ENCODE measurements at places on chromosomes 3 and 15.

- peak; percentile 11 for DNase-seq
Measured at GRCh38 chr3:169581633-169582032, 81.9 kb downstream of the MECOM start.

DNA sequence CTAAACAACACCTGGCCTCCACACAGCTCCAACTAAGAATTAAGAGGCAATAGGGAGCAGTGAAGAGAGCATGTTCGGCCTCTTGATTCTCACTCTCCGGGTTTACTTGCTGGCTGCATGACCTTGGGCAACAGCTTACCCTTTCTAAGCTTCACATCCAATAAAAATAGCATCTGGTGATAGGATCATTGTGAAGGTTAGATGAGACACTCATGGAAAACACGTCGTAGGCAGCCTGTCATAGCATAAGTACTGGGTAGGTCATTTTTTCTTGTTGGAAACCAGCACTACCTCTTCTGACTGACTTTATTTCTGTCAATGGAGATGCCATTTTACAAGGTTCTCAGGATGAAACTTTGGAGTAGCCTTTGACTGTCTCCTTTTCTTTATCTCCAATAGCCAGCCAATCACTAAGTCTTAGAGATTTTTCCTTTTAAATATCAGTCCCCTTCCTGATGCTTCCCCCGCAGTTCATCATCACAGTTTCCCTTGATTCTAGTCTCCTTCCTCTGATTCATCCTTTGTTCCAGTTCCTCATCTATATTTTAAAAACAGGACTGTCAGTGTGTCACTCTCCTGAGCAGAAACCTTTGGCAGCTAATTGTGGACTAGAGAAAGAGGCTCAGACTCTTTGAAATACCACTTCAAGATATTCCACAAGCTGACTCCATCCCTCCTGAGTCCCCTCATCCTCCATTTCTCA lies 271.5 kb downstream of the SLC9A9 start:
- no peak for DNase-seq

DNA sequence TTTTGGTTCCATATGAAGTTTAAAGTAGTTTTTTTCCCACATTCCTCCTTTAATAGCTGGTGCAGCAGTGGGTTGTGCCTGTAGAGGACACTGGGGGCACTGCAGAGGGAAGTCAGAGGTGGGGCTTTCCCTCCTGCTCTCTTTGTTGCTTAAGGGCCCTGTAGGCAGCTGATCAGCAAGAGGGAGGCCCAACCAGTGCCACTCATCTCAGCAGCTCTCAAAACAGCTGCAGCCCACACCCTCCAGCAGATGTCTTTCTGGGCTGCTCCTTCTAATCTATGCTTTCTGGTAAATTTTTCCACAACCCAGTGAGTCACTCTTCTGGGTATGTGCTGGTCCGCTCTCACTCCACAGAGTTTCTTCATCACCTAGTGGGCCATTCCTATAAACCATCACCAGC lies 263.8 kb downstream of the FEZF2 start:
- no peak for DNase-seq

DNA sequence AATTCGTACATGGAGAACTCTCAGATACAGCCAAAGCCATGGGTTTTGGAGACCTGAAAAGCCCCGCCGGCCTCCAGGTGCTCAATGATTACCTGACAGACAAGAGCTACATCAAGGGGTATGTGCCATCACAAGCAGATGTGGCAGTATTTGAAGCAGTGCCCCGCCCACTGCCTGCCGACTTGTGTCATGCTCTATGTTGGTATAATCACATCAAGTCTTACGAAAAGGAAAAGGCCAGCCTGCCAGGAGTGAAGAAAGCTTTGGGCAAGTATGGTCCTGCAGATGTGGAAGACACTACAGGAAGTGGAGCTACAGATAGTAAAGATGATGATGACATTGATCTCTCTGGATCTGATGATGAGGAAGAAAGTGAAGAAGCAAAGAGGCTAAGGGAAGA lies 23.5 kb downstream of the MYO5A start:
- DNase-seq = no peak

DNA sequence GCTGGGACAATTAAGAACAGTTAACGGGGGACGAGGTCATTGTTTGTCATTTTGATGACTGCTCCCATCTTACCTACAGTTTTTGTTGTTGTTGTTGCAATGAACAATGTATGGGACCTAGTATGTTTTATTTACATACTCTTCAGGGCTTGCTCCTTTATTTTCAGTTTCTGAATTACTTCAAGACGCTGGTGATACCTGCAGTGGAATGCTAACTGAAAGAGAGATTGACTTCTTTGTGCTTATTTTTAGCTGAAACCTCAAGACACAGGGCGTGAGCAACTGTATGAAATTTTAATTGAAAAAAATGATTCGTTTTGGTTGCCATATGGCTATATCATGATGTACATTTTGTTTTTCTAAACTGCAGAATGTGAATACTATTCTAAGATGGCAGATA lies 297.9 kb downstream of the EDEM1 start:
- peak; percentile 2 for DNase-seq

DNA sequence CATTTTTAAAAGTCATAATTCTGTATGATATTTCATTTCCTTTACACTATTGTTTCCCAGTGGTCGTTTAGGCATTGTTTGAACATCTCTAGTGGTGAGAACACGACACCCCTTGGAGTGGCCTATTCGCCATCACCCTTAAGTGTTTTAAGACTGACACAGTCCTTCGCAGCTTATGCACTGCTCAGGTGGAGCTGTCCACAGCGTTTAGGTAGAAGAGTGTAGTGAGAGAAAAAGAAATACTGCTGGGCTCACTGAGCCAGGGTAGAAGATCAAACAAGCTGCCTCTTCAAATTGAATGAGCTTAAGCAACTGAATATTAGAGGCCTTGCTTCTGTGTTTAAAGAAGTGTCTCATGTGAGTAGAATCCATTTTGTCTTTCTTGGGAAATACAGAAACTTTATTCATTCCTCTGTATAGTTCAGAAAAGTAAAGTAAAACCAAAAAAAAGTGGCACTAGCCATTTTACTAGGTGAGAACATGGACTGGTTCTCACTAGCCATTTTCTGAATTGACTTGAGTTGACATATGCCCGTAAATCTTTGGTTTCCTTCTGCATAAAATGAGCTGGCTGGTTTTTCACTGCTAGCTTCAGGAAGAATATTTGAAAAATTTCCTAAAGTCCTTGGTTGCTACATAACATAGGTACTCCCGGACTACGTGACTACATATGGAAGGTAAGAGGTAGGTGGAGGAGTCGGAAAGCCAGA lies 155.9 kb downstream of the P3H2 start:
- no peak for DNase-seq

DNA sequence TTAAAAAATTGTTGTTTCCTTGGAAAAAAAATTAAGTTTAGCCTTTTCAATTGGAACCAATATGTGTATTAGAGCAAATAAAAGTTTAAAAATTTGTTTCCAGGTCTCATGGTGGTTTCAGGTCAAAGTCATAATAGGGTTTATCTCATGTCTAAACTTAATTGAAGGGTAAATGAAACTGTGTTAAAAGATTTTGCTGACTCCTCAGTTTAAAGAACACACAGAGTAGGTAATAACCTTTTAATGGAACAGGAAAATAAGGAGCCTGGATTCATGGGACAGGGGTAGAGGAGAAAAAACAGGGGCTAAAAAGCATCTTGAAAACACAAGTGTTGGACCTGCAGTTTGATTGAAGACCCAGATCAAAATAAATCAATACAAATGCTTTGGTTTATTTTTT lies 190.6 kb downstream of the MFSD1 start:
- no peak for DNase-seq

DNA sequence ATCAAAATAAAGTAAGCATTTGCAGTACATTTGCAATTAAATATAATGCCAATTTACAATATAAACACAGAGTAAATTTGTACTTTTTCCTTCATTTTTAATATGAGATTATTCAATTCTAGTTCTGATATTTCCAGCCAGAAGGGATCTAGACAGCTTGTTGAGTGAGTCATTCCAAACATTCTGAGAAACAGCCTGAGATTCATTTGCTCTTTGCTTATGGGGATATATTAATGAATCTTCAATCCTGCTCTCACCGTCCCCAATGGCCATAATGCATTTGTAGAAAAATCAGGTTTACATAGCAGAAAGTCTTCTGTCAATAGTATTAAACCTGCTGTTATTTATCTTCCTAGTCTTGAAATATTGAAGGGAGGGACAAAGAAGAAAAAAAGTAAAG lies 554.2 kb downstream of the TUSC7 start:
- DNase-seq = no peak

DNA sequence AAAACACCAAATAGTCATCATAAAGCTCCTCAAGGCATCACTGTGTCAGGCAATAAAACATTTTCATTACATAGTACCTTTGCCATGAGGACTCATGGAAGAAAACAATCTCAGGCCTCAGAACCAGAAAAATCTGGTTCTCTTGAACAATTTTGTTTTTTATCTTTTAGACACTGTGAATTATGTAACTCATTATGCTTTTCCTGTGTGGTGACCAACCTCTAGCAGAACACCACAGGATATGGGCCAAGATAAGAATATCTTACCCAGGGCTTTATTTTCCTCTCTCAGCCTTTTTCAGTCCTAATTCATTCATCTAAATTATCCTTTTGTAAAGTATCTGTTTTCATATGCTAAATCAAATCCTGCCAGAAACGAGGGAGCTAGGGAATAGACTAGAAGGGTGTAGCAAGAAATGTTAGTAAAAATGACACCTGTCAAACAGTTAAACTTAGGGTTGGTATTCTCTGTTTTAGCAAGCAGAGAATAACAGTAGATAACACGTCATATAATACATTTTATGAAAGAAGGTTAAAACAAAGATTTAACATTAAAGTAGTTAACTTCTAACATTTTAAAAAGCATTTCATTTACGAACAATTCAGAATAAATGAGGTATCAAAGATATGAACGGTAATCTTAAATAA lies 111.1 kb downstream of the FBXL22 start:
- no peak for DNase-seq

- DNase-seq = no peak
Measured at GRCh38 chr15:94107652-94108051, 123.7 kb upstream of the MCTP2 start.

GRCh38 chr15:70504299-70504951 lies 258.9 kb downstream of the UACA start:
- DNase-seq = no peak

GRCh38 chr3:169815590-169816150 lies 3.0 kb upstream of the LRRC34 start:
- no peak for DNase-seq

GRCh38 chr3:61674596-61674995 lies 113.2 kb downstream of the PTPRG start:
- DNase-seq = no peak

DNA sequence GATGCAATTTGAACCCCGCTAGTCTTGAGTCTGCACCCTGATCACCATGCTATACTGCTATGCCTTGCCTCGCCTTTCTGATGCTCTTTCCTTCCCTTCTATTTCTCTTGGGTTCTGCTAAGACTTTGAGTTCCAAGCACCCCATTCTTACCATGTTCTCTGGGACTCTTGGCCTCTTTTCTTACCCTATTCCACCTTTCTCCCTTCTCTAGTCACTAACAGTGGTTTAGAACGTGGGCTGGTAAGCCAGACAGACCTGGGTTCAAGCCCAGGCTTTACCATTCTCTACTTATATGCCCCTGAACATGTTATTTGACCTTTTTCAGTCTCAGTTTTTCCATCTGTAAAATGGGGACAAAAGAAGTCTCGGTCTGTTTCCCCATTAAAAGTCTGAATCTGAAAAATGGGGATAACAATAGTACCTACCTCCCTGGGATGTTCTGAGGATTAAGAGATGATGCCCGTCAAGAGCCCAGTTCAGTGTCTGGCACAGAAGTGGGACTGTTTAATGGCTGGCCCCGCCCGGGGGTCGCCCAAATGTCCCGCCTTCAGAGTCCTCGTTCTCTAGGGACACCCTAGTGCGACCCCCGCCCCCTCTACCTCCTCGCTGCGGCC lies 376 bp downstream of the TADA3 start:
- no peak for DNase-seq

GRCh38 chr3:13348661-13349396 lies 71.3 kb downstream of the NUP210 start:
- DNase-seq = no peak

GRCh38 chr3:57064001-57064400 lies 3.5 kb downstream of the SPATA12 start:
- DNase-seq = no peak

DNA sequence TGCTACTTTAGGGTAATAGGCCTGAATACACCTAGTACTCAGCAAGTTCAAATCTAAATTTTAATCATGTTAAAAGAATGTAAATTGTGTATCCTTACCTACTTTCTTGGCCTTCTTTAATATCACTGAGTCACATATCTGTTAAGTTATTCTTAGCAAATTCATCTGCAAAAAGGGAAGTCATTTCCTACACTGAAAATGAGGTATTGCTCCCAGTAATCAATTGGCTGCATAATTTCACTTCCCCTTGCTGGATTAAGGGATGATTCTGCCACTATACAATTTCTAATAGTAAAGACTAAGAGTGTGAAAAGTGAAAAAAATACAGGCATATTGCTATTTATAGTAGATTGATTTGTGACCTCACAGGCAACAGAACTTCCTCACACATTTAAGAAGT lies 47.8 kb downstream of the CCDC54 start:
- DNase-seq = no peak

GRCh38 chr3:182710557-182711157 lies 82.6 kb upstream of the ATP11B start:
- no peak for DNase-seq

DNA sequence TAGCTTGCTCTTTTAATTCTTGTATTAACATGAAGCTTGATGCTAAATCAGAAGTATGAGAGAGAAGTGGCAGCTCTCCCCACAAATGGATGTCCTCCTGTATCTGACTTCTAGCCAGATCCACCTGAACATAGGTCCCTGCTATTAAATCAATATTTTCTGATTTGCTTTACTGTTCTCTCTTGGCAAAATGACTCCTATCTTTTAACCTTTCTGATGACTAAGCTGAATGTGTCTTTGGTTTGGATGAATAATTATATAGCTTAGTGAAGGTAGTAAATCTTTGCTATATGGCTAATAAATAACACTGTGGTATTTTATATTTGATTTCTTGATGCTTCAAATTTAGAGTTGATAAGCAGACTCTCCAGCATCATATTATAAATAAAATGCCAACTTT lies 28.3 kb upstream of the ARL14 start:
- no peak for DNase-seq

GRCh38 chr15:78624651-78625590 lies 4.1 kb upstream of the CHRNA3 start:
- no peak for DNase-seq

- peak; percentile 75 for DNase-seq
Measured at GRCh38 chr3:12193485-12194165, 34.9 kb upstream of the TIMP4 start.

GRCh38 chr3:15064299-15064834 lies 748 bp downstream of the MRPS25 start:
- no peak for DNase-seq

DNA sequence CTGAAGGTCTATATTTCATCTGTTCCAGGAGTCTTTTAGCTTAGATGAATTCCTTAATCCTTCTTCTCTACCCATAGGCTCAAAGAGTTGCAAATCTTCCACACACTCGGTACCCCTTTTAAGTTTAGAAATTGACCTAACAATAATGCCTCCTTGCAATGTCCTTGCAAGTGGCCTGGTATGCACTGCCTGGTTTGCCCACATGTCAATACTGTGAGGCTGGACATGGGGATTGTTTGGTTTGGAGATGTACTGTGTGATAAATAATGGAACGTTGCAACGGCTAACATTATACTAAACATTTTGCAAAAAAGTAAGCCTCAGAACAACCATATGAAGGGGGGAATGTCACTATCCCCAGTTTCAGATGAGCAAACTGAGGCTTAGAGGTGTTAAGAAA lies 22.4 kb upstream of the TPM1 start:
- no peak for DNase-seq

- DNase-seq = no peak
Measured at GRCh38 chr3:16848007-16848406, 36.7 kb upstream of the PLCL2 start.

Measured in GM12878 (cell line).